Hepatocyte (in vitro differentiated cells): ENCODE measurements at places on chromosomes 4 and X. TPM values are rescaled to one million over a fixed set of nuclear protein-coding genes. Genes with fewer than 3 reads are reported as not detected.
A peak's percentile ranks its signal among the peaks of the same experiment; 100 is the strongest.

The PAGE2B gene
- 0.45 TPM in 1 of 2 replicates, not detected in the other for polyA plus RNA-seq

DNA sequence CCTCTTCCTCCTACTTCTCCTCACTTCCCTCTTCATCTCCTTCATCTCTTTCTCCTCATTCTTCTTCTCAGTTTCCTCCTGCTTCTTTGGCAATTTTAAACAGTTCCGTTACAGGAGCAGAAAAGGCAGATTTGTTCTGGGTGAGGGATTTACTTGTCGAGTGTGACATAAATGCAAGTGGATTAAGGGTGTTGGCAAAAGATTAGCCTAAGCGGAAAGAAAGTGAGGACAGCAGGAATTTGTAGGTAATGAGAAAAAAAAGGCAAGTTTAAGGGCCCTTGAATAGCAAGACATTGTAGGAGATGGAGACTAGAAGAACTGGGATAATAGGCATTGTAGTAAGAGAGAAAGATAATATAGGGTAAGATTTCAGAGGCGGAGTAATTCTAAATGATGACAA is 841.6 kb downstream of the RAPGEF2 start:
- no peaks in the 10 kb centered on the region for H3K27me3 ChIP-seq
- H3K27ac ChIP-seq, result no peak overlapping the region
- no peaks in the 10 kb centered on the region for H3K36me3 ChIP-seq

DNA sequence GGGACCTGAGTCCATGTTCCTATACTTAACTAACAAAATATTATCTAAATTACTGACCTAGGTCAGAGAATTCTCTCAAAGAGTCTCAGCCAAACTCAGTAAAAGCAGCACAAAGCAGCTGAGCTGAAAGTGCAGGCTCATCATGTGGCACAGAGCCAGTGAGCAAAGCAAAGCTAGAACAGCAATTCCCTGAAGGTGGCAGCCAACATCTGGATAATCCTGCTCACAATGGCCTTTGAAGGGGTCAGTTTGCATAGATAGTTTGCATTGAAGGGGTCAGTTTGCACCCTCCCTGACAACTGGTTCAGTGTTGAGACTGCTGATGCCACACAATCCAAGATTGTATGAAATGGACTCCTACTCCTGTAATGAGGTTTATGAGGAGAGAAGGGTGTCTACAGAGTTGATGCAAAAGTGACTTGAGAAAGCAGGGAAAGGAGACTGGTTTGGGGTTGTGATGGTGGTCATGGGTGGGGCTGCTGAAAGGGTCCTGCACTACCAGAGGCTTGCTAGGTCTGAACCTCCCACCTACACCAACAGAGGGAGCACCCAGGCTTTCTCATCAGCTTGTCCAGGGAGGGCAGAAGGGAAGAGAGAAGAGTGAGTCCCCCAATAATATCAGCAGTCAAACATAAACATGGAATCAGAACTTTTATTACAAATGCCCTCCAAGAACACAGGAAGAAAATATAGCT is 39.7 kb downstream of the TRIM61 start:
- H3K27me3 ChIP-seq, result no peaks in the 10 kb centered on the region
- DNase-seq, result peak; percentile 61
- no peaks in the 10 kb centered on the region for H3K4me1 ChIP-seq
- no peak overlapping the region for H3K27ac ChIP-seq

GRCh38 chr4:182150645-182151044 is 92.6 kb upstream of the TENM3 start:
- H3K4me1 ChIP-seq, result no peaks in the 10 kb centered on the region
- DNase-seq, result no peak
- H3K4me3 ChIP-seq, result no peak overlapping the region
- no peak overlapping the region for H3K27ac ChIP-seq
- no peaks in the 10 kb centered on the region for H3K36me3 ChIP-seq

The ADH1B gene
- 1.5 and 4.4 TPM in 2 replicates for polyA plus RNA-seq

DNA sequence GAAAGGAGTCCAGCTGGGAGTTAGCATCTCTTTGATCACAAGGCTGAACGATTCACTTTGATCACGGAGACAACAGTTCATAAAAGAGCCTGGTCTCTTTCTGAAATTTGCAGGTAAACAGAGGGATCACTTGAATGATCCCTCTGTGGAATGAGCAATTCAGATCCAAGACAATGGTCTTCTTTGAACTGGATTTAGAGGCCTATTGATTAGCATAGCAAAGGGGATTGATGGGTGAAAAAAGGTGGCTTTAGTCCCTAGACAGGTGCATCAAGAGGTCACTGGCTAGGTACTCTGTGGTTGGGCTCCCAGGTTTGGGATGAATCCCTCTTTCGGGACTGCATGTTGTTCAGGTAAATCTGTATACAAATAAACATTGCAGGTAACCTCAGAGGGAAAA is 223.8 kb upstream of the TAPT1 start:
- no peaks in the 10 kb centered on the region for H3K4me1 ChIP-seq
- H3K27ac ChIP-seq, result no peak overlapping the region
- H3K4me3 ChIP-seq, result no peak overlapping the region
- no peaks in the 10 kb centered on the region for H3K36me3 ChIP-seq
- DNase-seq, result no peak

GRCh38 chr4:80422727-80423404 is 87.3 kb downstream of the CFAP299 start:
- H3K27me3 ChIP-seq, result no peaks in the 10 kb centered on the region
- no peak for DNase-seq
- no peak overlapping the region for H3K4me3 ChIP-seq
- no peaks in the 10 kb centered on the region for H3K4me1 ChIP-seq
- H3K36me3 ChIP-seq, result no peaks in the 10 kb centered on the region

DNA sequence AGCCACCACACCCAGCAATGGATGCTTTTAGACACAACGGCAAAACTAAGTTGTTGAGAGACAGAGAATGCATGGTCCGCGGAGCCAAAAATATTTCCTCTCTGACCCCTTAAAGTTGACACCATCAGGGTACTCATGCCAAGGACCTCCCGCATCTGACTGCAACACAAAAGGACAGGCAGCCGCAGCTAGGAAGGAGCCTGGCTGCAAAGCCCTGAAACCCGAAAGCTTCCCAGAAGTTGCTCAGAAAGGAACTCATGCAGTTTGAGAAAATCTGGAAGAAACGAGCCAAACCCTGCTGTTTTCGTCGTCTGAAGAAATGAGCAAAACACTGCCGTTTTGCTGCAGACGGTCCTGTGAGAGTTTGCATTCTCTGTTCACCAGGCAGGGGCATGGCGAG is 16.5 kb downstream of the DHRSX start:
- no peak overlapping the region for H3K27ac ChIP-seq
- H3K4me3 ChIP-seq, result no peak overlapping the region
- no peaks in the 10 kb centered on the region for H3K36me3 ChIP-seq
- no peaks in the 10 kb centered on the region for H3K4me1 ChIP-seq
- DNase-seq, result no peak

The ARX gene
- polyA plus RNA-seq, result 0.11 and 0.29 TPM in 2 replicates

DNA sequence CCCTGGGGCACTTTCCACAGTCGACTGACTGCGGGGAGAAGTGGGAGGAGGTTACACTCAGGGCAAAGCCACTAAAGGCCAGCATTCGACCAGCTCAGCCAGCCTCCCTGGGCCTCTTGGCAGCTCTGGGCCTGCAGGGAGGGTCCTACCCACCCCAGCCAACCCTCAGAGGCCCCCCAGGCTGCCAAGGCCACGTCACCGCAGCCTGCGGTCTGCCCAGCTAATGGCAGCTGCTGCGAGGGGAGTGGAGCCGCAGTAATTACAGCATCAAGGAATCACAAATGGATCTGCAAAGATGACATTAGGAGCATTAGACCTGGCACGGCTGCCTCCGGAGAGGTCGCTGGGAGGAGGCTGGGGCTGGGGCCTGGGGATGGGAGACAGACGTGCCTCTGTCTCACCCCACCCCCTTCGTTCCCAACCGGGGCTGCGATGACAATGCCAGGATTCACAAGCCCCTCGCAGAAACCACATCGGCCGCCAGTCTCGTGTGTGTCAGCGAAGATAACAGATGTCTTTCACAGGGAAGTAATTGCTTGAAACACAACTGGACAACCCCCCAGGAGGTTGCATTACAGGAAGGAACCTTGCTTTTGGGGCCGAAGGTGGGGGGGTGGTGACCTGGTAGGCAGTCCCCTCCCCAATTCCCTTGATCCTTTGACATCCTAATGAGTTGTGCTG is 367.6 kb downstream of the BCOR start:
- DNase-seq, result peak; percentile 38
- no peak overlapping the region for H3K4me3 ChIP-seq
- H3K27ac ChIP-seq, result peak overlapping the region; percentile 38
- no peaks in the 10 kb centered on the region for H3K27me3 ChIP-seq

DNA sequence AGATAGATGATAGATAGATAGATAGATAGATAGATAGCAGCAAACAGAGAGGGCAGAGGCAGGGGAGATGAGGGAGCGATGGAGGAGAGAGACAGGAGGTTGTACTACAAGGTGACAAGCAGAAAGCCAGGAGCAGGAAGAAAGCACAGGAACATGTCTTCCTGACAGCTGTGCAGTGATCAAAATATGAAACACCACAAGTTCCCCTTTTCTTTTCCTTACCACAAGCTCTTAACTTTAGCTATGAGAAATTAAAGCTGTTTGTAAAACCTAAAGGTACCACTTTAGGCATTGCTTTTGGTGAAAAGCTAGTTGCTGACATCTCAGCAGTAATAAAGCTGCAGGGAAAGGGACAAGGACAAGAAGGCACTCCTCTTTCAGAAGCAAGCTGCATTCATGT is 9.1 kb upstream of the MAGED4B start:
- no peak overlapping the region for H3K4me3 ChIP-seq
- no peaks in the 10 kb centered on the region for H3K36me3 ChIP-seq
- no peak for DNase-seq
- no peak overlapping the region for H3K27ac ChIP-seq
- no peaks in the 10 kb centered on the region for H3K4me1 ChIP-seq

GRCh38 chr4:161285461-161285860 is 878.3 kb downstream of the FSTL5 start:
- no peak overlapping the region for H3K4me3 ChIP-seq
- DNase-seq, result no peak
- H3K27me3 ChIP-seq, result no peaks in the 10 kb centered on the region
- H3K36me3 ChIP-seq, result no peaks in the 10 kb centered on the region
- no peaks in the 10 kb centered on the region for H3K4me1 ChIP-seq
- H3K27ac ChIP-seq, result no peak overlapping the region

GRCh38 chr4:90027565-90027964 is 99.6 kb upstream of the CCSER1 start:
- H3K4me1 ChIP-seq, result no peaks in the 10 kb centered on the region
- DNase-seq, result no peak
- no peak overlapping the region for H3K27ac ChIP-seq
- no peaks in the 10 kb centered on the region for H3K27me3 ChIP-seq
- no peaks in the 10 kb centered on the region for H3K36me3 ChIP-seq

GRCh38 chrX:25013632-25014365 is 2.0 kb downstream of the ARX start:
- H3K27ac ChIP-seq, result no peak overlapping the region
- peaks cover 95% of the 10 kb centered on the region for H3K27me3 ChIP-seq
- no peak overlapping the region for H3K4me3 ChIP-seq
- no peaks in the 10 kb centered on the region for H3K36me3 ChIP-seq
- peaks cover 10% of the 10 kb centered on the region for H3K4me1 ChIP-seq

The TLR8 gene
- polyA plus RNA-seq, result not detected in 2 replicates

DNA sequence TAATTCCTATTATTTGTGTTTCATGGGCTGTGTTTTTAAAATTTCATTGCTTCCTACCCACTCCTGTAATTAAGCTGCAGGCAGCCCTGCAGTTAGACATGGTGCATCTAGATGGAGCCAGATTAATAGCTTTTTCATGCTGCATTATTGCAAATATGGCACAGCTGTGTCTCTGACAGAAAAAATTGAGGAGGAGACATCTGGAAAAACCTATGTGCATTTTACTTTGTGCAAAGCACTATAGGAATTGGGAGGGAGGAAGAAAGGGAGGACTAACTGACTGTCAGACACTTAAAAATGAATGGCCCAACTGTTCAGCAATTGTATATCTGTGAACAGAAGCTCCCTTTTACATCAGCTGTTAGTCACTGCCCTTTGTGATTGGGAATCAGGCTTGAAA is 8.1 kb upstream of the RPGR start:
- no peaks in the 10 kb centered on the region for H3K27me3 ChIP-seq
- no peaks in the 10 kb centered on the region for H3K4me1 ChIP-seq
- no peak for DNase-seq
- H3K36me3 ChIP-seq, result no peaks in the 10 kb centered on the region
- H3K4me3 ChIP-seq, result no peak overlapping the region

The FGFBP2 gene
- 1.7 and 2.2 TPM in 2 replicates for polyA plus RNA-seq

GRCh38 chr4:107153956-107154355 is 117.8 kb upstream of the DKK2 start:
- no peaks in the 10 kb centered on the region for H3K36me3 ChIP-seq
- H3K27me3 ChIP-seq, result no peaks in the 10 kb centered on the region
- H3K27ac ChIP-seq, result no peak overlapping the region
- H3K4me3 ChIP-seq, result no peak overlapping the region
- H3K4me1 ChIP-seq, result no peaks in the 10 kb centered on the region
- DNase-seq, result no peak

The OPN1MW3 gene
- polyA plus RNA-seq, result not detected in 2 replicates

DNA sequence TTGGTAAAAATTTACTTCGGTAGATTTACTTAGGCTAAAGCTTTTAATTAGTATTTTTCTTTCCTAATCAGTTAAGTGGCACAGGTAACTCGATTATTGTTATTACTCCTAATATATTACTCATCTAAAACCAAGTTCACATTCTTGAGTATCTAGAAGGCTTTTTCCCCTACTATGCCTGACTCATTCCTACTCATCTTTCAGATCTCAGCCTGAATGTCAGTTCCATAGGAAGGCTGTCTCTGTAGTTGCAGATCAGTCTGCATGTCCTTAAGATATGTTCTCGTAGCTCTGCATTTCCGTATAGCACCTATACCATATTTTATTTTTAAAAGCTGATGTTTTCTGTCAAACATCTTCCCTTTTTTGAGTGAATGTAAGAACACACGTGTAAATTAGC is 5.9 kb upstream of the FAM184B start:
- no peak overlapping the region for H3K27ac ChIP-seq
- peaks cover 13% of the 10 kb centered on the region for H3K27me3 ChIP-seq
- no peak overlapping the region for H3K4me3 ChIP-seq

DNA sequence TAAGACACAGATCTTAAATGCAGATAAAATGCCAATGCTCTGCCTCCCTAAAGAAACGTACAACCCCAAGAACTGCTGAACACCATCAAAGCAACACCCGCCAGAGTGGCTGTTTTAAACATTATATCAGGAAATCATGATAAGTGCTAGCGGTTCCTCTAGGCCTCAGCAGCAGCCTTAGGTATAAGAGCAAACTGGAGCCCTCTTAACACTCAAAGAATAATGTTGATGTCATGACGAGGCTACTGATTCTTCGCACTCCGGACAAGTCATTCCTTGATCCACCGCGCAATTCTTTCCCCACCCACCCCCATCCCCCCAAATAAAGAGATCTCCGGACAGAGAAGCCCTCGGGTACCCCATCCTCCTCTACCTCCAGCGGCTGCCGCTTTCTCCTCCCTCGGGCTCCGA is 507 bp downstream of the LIN54 start:
- DNase-seq, result peak; percentile 37
- H3K4me1 ChIP-seq, result peaks cover 11% of the 10 kb centered on the region
- H3K36me3 ChIP-seq, result no peaks in the 10 kb centered on the region
- peak overlapping the region; percentile 98 for H3K27ac ChIP-seq
- H3K4me3 ChIP-seq, result peak overlapping the region; percentile 98
- no peaks in the 10 kb centered on the region for H3K27me3 ChIP-seq
